CD4-positive, alpha-beta T cell treated with Interleukin-17A for 1 hour (primary cell): ENCODE measurements at places on chromosomes 12 and 14.

- DNase-seq = no peak
Observed at GRCh38 chr12:57983858-57984505, 42.6 kb downstream of the ATP23 start.

- DNase-seq = no peak
Observed at GRCh38 chr12:109937371-109937770, 37.3 kb downstream of the TCHP start.

DNA sequence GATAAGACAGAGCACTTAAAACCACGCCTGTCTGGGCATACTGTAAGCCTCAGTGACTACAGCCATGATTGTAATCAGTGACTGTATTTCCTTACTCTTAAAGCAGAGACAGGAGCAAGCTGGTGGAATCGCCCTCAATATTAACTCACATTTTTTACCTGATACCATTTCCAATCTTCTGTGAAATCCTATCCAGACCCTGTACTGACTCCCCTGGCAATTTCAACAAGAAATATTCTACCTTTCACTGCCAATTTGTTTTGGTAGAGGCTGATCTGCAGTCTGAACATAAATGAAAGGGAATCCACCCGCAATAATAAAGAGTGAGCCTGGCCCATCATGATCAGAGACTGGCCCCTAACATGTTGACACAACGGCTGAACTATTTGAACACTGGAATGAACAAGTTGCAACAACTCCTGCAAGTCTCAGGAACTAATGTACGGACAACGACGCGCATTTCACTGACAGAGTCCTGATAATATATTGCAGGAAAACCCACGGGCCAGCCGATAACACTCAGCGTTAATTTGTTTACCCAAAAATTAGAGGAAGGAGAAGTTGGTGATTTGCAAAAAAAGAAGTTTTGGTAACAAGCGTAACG lies 195.5 kb upstream of the BTG1 start:
- no peak for DNase-seq

DNA sequence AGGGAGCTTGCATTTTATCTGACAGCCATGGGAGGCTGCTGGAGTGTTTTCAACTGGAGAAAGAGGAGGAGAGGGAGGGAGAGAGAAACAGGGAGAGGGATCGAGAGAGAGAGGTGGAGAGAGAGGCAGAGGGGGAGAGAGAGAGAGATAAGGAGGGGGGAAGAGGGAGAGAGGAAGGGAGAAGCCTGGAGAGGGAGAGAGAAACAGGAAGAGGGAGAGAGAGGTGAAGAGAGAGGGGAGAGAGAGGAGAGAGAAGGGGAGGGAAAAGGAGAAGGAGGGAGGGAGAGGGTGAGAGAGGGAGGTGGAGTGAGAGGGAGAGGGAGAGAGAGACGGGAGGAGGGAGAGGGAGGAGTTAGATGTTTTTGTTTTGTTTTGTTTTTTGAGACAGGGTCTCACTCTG lies 45.6 kb downstream of the DNAH10 start:
- no peak for DNase-seq

GRCh38 chr12:97246368-97246767 lies 216.2 kb upstream of the RMST start:
- no peak for DNase-seq

- no peak for DNase-seq
Observed at GRCh38 chr12:5817246-5817645, 127.8 kb downstream of the ANO2 start.

GRCh38 chr14:45246691-45247090 lies 6.3 kb downstream of the MIS18BP1 start:
- DNase-seq = no peak

GRCh38 chr14:22888662-22889061 lies 5.6 kb downstream of the REM2 start:
- DNase-seq = peak; percentile 38

GRCh38 chr12:38538319-38538718 lies 221.7 kb downstream of the ALG10B start:
- DNase-seq = no peak

DNA sequence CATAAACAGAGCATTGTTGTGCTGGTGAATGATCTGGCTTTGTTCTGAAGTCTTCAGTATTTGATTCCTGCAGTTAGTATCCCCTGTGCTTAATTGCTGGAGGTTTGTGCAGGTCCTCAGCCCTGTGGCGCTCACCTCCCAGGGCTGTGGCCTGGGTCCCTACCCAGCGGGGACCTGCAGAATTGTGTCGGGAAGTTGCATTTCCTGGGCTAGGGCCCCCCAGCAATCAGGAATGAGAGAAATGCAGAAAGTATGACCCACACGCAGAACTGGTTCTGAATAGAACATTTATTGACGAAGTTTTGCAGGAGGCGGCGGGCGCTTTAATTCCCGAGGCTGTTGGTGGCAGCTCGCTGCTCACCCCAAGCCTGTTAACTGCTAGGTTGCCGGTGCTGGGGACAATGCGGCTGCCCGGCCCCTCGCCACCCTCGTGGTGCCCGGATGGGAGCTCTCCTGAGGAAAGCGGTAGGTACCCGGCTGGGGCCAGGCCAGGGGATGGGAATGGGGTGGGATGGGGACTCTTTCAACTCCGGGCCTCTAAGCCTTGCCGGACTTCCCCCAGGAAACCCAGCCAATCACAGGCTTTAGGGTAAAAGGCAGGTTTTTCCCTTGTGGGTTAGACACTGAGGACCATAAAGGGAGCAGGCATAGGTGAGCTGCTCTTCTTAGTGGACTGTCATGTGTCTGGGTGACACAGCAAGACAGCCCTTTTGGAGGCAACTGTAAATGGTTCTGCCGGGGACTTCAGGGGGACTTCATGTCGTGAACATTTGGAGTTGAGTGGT lies 11.6 kb downstream of the PLEKHG3 start:
- no peak for DNase-seq

GRCh38 chr14:79328863-79329262 lies 882.4 kb downstream of the DIO2 start:
- no peak for DNase-seq

DNA sequence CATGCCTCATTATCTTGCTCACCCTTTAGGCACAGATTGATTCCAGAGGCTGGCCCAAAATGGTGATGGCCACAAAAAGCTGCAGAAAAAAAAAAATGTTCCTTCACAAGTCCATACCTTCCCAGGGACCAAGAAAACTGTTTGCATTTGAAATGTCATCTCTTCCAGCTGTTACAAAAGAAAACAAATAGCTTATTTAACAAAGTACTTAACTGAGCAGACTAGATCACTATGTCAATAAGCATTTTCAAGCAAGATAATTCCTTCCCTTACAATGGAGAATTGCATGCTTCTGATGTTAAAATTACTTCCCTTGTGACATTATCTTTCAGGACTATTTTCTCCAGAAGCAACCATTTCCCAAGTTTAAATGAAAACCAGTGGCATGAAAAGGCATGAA lies 377.9 kb upstream of the KITLG start:
- no peak for DNase-seq

- DNase-seq = no peak
Observed at GRCh38 chr12:58906917-58907316, 13.4 kb downstream of the LRIG3 start.
